ENCODE measurements at places on chromosomes 7 and 10.

DNA sequence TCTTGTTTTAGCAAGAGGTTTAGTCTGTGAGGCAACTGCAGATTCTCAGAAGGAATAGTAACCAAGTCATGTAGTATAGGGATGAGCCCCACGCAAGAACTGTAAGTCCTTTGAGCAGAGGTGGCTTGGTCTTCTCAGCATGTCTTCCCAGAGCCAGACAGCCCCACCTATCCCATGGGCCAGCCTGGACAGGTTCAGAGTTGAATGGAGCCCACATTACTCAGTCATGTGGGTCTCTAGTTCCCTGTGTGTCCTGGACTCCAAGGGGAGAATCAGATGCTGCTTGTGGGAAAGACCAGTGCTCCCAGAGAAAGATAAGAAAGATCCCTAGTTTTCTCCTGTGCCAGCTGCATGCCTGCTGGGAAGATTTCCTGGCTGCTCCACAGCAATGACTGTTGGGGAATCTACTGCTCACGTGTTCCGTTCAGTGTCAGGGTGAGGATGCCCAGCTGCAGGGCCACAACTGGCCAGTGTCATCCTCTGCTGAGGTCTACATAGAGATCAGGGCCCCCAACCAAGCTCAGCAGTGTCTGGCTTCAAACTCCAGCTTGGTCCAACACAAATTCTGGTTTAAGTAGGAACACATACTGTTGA lies 66.9 kb upstream of the UNC5B start:
- no peak for DNase-seq

DNA sequence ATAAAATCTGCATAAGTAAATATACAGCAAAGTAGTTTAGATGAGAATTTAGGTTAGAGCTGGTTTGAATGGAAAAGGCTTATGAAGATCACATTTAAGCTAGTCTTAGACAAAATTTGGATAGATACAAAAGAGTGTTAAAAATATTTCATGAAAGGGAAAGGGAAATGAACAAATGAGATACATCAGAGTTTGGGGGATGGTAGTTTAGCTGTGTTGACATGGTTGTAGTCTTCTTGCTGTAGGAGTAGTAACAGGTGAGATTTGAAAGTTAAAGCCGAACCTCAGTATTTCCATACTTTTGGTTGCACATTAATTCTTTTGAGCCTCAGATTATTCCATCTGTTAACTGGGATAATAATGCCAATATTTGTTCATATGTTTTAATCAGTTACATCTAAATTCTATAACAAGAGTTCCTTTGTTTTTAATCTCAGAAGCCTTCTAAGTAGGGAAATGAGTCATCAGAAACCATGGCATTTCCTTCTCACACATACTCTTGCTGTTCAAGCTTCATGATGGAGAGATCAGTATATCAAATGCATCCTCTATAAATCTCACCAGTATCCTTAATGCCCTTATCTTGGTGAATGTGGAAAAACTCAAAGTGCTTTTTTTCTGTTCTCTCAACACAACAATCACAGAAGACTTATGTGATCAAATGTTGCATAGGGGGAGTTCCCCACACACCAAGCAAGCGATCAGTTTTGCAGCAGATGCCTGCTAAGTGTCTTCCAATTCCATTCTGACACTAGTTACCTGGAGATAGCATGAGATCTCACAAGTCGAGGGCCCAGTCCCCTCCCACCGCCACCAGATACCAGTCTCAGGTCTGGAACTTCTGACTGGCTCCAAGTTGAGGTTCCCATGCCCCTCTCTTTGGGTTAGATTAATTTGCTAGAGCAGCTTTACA lies 84.7 kb downstream of the MAPK8 start:
- DNase-seq = no peak

DNA sequence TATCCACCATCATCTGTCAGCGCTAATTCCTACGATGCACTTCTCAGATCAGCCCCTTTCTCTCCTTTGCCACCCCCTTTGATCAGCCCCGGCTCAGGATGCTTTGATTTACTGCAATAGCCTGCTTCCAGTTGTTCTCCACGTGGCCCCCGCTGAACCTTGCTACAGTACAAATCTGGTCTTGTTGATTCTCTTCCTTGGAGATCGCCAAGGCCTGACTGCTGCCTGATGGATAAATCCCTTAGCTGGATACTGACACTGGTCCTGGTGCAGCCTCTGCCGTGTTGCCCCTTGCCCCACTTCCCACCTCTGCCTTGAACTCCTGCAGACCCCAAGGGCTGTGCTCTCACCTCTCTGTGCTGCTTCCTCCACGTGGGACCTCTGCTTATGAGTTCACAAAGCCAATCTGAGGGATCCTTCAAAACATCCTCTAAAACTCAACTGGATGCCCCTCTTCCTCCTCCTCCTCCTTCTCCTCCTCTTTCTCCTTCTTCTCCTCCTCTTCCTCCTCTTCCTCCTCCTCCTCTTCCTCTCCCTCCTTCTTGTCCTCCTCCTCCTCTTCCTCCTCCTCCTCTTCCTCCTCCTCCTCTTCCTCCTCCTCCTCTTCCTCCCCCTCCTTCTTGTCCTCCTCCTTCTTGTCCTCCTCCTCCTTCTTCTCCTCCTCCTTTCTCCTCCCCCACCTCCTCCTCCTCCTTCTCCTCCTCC lies 15.3 kb downstream of the PLXNA4 start:
- no peak for DNase-seq

DNA sequence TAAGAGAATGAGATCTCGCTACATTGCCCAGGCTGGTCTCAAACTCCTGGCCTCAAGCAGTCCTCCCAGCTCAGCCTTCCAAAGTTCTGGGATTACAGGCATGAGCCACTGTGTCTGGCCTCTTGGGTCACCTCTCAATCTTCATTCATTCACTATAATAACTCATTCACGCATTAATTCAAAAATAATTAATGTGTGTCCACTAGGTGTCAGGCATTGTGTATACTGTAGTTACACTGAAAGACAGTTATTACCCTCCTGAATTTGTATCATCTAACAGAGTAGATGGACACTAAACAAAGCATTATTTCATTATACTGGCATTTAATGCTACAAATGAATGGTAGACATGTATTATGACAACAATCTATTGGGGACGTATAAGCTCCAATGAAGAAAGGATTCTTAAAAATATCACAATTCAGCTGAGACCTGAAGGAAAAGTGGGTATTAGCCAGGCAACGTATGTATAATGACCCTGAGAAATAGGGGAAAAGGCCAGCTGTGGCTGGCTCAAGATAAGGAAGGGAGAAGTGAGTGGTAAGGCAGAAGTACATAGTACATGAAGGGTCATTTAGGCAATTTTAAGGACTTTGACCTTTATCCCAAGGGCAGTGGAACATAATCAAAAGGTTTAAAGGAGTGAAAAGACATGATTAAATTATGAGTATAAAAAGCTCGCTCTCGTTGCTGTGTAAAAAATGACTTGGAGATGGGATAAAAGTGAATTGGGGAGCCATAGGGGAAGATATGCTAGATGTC lies 150.7 kb downstream of the BTAF1 start:
- no peak for DNase-seq

DNA sequence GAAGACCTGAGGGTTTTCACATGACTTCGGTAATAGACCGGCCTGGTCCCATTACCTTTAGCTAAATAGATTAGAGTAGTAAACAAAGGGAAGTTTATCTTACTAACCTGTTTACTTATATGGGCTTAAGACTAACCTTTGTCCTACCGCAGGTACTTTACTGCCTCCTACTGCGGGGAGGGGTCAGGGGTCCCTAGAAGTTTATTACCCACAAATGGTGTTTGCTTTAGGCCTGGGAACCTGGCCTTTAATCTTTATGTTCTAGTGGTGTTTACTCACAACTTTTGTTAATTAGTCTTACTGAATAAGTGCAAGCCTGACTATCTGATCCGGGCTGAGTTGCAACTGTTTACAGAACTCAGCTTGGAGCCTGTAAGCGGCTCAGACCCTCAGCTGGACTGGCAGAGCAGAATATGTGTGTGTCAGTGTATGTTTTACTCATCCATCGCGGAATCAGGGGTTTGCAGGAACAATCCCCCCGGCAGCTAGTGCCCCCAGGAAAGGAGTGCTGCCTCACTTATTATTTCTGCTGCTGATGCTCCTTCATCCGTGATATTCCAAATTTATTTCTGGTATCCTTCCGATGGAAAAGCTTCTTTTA lies 578.9 kb upstream of the SEMA3D start:
- no peak for DNase-seq

DNA sequence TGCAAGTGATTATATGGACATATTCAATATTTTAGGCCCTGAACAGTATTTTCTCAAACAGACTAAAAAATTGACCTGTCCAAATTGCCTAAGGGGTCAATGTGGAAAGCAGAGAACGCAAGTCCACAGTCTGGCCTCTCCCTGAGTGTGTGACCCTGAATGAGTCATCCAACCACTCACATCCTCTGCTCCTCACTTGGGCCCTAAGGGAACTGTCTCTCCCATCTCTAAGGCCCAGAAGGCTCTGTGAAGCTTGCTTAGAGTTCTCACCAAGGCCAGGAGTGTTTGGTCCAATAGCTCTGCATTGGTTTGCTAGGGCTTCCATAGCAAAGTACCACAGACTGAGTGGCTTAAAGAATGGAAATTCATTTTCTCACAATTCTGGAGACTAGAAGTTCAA lies 155.1 kb downstream of the LSM5 start:
- DNase-seq = peak; percentile 7

DNA sequence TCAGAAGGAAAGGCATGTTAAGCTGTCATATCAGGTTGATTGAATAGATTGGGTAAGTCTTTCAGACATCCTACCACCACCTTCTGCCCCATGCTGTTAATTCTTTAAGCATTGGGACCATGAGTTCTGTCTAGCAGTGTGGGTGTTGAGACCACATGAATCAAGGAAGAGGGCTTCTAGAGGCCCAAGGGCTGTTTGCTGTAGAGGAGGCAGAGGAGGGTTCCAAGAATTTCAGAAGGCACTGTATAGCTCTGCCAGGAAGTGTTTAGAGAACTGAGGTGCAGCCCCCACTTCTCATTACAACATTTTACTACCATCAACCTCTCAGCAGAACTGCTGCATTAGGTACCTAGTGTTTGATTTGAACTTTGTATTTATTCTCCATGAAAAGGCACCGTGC lies 720.2 kb downstream of the AUTS2 start:
- no peak for DNase-seq

DNA sequence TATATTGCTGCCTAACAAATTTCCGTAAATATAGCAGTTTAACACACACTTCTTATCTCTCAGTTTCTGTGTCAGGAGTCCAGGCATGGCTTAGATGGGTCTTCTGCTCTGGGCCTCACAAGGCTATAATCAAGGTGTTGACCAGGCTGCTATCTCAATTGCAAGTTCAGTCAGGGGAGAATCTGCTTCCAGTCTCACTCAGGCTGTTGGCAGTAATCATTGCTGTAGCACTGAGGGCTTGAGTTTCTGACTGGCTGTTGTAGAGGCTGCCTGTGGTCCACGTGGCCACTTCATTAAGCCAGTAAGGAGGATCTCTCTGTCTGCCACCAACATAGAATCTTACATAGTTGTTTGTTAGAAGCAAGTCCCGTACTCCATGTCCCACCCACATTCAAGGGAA lies 138.4 kb downstream of the ST7 start:
- no peak for DNase-seq

- DNase-seq = no peak
These were observed 825.1 kb upstream of the ZWINT start for GRCh38 chr10:57186201-57186600.

DNA sequence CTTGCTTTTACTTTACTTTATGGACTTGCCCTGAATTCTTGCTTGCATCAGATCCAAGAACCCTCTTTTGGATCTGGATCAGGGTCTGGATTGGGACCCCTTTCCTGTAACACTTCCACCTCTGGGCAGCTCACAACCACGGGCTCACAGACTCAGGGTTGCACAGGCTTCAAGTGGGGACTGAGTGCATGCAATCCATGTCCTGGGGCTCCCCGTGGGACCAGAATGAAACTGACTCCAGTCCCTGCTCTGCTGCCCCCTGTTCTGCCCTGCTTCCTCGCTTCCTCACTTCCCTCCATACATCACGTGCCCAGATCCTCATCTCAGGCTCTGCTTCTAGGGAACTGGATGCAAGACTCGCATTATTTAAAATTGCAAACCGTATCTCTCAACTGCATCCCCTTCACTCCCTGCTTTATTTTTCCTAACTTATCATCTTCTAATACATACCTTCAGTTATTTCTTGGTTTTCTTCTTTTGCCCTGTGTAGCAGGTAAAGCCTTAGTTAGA lies 23.3 kb upstream of the INMT start:
- DNase-seq = no peak

- DNase-seq = no peak
These were observed 75.0 kb upstream of the AFAP1L2 start for GRCh38 chr10:114479307-114479706.

GRCh38 chr7:94160719-94161435 lies 156.7 kb upstream of the BET1 start:
- no peak for DNase-seq
